ENCODE measurements at places on chromosomes 1 and 21.

- no peak for DNase-seq
These were observed 128.6 kb downstream of the PRDM2 start for GRCh38 chr1:13828454-13829151.

DNA sequence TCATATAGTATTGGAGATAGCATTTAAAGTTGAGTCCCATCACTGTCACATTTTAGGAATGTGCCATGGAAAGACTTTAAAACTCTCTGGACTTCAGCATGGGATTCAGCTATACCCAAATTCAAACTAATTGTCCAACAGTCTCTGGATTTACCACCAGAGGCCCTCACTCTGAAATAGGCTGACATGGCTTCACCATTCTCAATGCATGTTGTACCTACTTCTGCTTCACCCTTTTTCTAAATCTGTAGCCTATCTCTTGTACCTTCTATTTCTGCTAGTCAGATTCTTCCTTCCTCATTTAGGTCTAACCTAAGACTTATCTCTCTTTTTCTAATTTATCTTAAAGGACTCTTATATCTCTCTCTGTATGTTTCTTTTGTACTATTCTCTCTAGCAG lies 512.7 kb upstream of the ZRANB2 start:
- no peak for DNase-seq

DNA sequence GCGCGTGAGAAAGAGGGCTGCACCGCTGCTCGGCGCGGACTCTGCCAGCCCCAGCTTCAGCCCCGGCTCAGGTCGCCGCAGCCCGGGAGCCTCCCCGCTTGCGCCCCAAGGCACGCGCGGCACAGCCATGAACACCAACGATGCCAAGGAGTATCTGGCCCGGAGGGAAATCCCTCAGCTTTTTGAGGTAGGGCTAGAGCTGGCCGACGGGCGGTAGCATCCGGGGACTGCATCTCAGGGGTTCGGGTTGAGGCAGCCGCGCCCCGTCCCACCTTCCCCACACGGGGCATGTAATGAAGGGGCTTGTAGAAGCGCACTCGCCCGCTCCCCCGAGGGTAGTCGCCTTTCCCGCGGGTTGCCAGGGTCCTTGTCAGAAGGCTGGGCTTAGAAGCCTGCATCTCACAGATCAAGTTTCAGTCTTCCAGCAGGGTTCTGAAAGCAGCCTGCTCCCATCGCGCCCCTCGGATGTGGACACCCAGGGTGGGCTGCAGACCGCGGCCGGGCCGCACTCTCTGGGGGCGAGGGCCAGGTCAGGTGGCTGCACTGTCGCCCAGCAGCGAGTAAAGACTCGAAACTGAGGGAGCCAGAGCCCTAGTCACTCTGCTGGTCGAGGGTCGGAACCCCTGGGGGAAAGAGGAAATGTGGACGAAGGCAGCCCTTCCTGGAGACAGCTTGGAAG lies 507 bp downstream of the AK5 start:
- DNase-seq = no peak

DNA sequence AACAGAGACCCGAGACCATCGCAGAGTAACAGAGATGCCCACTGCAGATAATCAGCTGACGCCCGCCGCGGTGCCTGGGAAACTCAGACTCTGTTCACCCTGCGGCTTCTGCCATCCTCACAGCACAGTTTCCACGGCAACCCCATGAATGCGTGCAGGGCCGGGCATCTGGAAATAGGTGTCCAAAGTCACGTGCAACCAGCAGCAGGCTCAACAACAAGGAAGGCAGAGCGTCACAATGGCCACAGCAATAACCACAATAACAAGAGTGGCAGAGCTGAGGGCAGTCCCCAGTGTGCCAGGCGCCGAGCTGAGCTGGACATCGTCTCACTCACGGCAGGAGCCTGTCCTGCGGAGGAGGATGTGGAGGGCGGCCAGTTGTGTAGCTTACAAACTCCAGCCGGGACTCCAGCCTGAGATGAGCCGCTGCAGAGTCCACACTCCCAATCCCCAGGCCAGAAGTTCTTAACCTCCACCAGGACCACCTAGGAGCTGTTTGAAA lies 102.0 kb downstream of the CRYAA start:
- no peak for DNase-seq

DNA sequence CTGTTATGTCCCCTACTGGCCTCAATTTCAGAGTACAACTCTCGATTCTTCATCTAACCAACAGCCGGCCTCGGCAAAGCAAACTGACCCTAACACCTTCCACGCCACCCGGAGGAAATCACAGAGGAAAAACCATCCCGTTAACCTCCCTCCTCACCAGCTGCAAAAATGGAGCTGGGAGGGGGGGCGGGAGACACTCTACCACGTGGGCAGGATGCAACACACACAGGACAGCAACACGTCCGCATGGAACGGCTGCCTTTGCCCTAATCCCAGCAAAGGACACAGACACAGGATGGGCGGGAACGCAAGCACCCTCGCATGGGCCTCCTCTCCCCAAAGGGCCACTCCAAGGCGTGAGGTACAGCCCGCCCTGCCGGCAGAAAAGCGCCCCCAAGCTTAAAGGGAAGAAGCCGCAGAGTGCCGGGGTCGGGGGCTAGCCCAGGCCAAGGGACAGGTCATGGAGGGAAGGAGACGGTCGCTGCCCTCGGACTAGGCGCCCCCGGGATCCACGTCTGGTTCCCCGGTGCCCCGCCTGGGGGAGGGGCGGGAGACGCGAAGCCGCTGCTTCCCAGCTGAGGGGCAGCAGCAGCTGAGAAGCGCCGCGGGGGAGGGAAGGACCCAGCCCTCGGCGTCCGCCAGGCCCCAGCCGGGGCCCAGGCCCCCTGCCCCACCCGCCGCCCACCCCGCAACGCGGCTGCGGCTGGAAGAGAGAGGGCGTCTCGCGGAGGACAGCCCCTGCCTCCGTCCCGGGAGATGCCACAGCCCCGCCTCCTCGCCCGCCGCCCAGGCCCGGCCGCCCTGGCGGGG lies 590 bp downstream of the FOXJ3 start:
- no peak for DNase-seq

DNA sequence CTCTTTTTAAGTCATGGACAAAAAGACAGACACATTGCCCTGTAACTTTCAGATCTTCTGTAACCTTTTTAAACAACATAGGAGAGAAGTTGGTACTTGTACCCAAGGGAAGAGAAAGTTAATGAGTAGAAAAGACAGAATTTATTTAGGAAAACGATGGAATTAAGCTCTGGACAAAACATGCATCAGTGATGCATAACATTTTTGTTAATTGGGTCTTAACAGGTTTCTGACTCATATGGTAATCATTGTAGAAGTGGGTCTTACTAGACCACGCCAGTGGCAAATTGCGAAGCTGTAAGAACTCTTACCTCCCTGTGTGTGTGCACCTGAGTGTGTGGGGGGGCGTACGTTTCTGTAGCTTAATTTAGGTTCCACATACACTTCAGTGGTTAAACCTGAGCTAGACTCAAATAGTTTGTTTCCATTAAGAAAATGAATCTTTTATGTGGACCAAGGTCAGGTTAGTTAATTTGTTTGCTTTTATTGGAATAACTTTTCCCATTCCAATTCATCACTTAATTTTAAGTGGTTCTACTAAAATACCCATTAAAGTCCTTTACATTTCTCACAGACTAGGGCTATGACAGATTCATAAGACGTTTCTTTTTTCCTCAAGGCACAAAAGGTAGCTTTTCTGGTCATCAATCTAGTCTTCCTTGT lies 48.1 kb downstream of the NFIA start:
- DNase-seq = no peak

DNA sequence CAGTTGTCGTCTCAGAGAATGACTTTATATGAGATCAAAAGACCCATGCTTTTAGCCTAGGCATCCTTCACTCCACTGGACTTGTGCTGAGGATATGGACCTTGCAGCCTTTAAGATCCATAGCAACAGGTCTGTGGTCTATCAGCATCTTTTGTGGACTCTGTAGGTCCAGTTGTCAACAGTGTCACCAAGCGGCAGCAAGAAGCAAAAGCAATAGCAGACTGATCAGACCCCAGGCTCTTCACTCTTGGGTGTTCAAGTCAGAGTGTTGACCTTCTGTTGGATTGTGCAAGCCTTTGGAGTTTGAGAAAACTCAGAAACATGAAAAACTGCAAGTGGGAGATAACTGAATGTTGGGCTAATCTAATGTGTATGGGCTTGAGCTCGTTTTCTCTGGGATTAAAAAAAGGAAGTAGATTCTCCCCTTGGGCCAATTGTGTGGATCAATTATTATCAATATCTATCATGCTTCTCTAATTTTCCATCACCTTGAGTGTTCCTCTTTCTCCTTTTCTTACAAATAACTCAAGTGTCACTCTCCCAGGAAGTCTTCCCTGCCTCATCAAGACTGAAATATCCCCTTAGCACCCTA lies 144.2 kb downstream of the LYPLAL1 start:
- no peak for DNase-seq

DNA sequence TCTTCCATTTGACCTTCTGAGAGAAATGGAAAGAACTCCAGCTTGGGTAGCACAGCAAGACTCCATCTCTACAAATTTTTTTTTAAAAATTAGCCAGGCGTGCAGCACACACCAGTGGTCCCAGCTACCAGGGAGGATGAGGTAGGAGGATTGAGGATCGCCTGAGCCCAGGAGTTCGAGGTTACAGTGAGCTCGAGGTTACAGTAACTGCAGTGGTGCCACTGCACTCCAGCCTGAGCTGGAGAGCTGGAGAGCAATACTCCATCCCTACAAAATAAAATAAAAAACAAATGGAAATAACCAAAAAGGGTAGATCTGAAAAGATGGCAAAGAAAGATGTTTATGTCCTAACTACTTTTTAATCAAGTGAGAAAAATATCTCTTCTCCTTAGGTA lies 14.5 kb downstream of the POGZ start:
- no peak for DNase-seq

GRCh38 chr1:9013819-9014218 lies 12.4 kb downstream of the SLC2A7 start:
- no peak for DNase-seq

DNA sequence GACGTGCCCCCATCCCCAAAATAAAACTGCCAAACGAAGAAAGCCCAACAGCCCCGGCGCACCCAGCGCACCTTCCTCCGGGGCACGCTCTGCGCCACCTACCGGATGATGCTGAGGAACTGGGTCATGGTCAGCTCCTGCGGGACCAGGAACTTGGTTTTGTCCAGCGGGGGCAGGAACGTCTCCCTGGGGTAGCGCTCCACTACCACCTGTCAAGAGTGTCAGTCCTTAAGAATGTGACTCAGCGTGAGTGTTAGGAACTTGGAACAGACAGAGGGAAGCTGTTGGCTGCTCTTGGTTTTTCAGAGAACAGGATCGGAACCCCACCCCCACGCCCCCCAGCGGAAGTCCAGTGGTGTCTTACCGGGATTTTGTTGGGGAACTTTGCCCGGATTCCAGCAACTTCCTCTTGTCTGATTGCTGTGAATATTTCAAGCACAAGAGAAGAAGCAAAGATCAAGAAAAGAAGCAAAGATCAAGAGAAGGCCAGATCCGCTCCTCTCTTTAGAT lies 431 bp downstream of the MAP1LC3C start:
- peak; percentile 27 for DNase-seq

- no peak for DNase-seq
These were observed 69.6 kb downstream of the LACTBL1 start for GRCh38 chr1:22903113-22903512.

GRCh38 chr21:17512253-17513213 lies at the start of gene CXADR:
CXADR (plus strand) TSS chr21:17513043; CDS start chr21:17513130, 87 bp downstream.
- peak; percentile 57 for DNase-seq

DNA sequence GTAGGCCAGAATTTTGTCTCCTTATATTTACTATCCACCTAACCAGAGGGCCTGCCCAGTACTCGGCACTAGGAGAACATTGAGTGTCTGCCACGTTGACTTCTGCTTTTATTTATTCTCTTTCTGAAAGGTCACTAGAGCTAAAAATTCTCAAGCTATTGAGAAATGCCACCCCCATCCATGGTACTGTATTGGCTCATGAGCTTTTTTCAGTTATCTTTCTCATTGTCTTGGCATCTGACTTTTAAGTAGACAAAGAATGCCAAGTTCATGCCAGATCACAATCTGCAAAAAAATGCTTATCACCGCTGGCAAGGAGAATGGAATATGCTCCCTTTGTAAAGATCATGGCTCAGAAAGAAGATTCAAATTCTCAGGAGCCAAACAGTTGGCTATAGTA lies 49.8 kb upstream of the MROH9 start:
- DNase-seq = no peak

DNA sequence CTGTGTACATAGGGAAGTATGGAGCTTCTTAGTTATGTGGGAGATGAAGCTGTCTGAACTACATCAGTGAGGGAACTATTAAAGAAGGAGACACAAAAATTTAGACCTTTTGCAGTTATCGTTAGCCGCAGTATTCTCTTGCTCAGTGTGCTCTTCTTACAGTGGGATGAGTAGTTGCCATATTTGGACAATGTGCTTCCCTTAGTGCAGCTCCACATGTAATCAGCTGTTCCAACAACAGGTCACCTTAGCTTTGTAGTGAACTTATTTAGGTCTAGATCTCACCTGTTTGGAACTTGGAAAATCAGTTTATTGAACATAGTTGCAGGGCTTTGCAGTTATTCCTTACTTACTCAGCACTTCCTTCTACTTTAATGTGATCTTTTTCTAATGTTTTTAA lies 18.1 kb downstream of the GPR52 start:
- no peak for DNase-seq

DNA sequence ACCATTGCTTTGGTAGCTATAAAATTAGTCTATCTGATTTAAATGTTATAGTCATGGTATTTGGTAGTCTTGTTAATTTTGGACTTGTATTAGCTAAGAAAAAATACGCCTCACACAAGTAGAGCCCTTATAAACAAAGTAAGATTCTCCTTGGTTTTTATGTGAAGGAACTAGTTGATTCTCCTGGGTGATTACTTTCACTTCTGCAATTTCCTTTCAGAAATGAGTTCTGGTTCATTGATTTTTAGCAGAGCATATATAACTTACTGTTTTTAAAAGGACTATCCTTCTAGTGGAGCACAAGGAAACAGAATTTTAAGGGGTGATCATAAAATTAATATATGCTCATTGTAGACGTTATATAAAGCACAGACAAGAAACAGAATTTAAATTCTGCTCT lies 120.1 kb downstream of the BACH1 start:
- no peak for DNase-seq

- no peak for DNase-seq
These were observed 23.6 kb upstream of the DUSP10 start for GRCh38 chr1:221765527-221765926.

All from stimulated activated CD4-positive, alpha-beta T cell treated with anti-CD3 and anti-CD28 coated beads, TNF-alpha, amount 100 ng/mL, for 1 hour (primary cell).